RPMI7951 (cell line): ENCODE measurements at places on chromosomes 6 and 20.

GRCh38 chr20:41398408-41398807 is 31.8 kb upstream of the EMILIN3 start:
- DNase-seq, result no peak

- no peak for DNase-seq
Observed at GRCh38 chr6:96645106-96645505, 82.2 kb downstream of the FHL5 start.

DNA sequence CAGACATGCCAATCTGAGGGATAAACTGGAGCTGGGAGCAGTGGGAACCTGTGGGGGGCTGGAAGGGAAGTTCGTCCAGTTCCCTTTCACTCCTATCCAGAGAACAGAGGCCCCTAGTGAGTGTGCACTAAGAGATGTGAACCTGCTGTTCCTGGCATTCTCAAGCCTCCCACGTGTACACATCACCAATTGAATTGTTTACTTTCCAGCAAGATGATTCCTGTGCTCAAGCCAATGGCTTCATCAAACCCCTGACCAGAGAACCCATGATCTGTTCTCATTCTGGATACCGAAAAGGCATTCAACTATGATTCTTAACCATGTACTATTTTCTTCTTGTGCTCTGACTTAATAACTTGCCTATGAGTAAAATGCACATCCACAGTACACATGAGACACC is 10.2 kb upstream of the SLC22A3 start:
- no peak for DNase-seq

GRCh38 chr6:39707962-39708683 is 17.1 kb downstream of the KIF6 start:
- DNase-seq, result peak; percentile 5

DNA sequence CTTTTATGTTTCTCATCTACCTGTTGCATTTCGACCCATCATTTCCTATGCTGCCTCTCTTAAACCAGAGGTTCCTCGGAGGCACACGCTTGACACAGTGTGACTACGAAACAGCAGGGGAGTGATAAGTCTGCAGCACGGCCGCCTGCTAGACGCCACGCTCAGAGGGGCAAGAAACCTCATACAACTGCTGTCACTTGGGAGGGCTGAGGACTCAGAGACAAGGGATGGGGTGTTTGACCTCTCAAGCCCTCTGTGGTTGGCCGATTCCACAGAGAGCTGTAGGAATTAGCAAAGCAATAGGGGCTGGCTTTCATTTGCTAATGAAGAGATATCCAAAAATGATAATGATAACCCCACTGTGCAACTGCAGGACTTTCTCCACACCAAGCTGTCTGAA is 372.5 kb downstream of the ZFAND3 start:
- DNase-seq, result no peak

DNA sequence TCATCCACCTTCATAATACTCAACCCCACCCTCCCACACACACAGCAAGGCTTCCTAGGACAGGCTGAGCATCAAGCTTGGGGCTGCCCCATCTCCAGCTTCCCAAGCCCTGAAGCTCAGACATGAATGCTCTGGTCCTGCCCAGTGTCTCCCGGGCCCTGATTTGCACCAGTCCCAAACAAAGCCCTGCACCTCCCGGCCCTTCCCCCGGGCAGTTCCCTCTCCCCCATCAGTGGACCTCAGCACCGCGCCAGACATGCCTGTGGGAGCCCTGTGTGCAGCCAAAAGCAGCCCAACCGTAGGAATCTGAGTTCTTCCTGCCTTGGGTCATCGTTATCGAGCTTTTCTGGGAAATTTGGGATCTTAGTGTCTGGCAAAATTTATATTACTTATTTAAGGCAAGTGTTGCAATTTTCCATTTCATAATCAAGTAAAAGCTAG is 63.5 kb downstream of the THBS2 start:
- DNase-seq, result peak; percentile 75

DNA sequence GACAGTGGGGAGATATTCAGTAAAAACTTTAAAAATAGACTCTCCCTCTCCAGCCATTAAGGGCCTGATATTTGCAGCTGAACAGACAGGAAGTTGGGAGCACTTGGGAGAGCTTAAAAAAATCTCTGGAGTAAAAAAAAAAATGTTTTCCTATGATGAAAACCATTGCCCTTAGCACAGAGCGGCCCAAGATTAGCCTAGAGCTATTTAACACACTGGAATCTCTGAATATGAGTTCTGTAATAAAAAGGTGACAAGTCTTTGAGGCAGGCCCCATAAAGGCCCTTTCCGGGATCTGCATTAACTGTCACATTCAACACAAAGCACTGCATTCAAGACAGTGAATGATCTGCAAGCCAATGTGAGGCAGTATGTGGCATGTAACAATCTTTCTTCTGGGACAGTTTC is 393.7 kb downstream of the ZFAND3 start:
- peak; percentile 56 for DNase-seq

- DNase-seq, result peak; percentile 15
Observed at GRCh38 chr20:38355161-38356012, 9.1 kb downstream of the LBP start.

DNA sequence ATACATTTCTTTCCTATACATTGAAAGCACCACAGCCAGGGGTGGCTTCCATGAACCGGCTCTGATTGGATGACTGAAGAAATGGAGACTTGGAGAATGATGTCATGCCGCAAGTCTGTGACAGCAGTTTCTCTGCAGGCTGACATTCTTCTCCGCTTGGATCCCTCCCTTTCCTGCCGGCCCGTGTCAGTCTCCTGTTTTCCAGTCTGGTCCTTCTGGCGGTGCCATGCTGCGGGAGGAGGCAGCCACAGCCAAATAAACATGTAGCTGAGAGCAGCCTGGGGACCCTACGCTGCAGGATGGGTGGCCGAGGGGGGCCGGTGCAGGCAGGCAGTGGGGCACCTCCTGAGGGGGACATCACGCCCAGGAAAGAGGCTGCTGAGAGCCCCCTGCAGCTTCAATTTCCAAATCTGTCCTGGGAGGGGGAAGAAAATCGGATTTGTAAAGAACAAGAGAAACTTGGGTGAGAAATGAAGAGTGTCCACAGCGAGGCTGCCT is 178.0 kb downstream of the TAF4 start:
- DNase-seq, result no peak

DNA sequence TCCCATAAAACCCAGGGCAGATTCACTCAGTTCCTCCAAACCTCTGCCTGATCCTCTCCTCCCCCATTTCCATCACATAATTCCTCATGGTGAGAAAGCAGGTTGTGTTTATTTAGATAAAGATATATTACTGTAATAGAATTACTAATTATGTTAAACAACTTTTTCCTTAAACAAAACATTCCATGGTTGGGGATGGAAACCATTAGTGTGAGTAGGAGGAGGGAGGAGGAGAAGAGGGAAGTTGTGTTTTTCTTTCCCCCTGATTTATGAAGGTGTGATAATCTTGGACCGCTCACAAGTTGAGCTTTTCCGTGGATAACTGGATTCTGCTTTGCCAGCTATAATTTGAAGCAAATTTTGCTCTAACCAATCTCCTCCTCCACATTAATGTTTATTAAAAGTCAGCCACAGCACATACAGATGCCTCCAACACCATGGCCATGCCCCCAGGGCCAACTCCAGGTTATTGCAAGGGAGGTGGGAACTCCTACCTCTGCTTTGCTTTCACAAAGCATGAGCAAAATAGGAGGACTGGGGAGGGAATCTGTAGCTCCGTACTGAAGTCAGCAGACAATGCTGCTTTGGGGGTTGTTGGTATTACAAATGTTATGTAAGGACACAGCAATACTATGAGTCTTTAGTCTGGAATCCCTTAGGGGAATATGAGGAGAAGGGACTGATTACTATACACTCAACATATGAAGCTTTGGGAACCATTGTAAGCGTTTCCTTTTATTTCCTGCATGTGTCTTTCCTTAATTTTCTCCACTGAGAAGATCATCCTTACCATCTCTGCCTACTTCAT is 542.0 kb downstream of the DHX35 start:
- DNase-seq, result no peak
